Epithelial cell of proximal tubule (primary cell): ENCODE measurements at places on chromosomes 5 and 9.
A peak's percentile ranks its signal among the peaks of the same experiment; 100 is the strongest.

- no peak for DNase-seq
These were observed 172.0 kb downstream of the NNT start for GRCh38 chr5:43774881-43775399.

DNA sequence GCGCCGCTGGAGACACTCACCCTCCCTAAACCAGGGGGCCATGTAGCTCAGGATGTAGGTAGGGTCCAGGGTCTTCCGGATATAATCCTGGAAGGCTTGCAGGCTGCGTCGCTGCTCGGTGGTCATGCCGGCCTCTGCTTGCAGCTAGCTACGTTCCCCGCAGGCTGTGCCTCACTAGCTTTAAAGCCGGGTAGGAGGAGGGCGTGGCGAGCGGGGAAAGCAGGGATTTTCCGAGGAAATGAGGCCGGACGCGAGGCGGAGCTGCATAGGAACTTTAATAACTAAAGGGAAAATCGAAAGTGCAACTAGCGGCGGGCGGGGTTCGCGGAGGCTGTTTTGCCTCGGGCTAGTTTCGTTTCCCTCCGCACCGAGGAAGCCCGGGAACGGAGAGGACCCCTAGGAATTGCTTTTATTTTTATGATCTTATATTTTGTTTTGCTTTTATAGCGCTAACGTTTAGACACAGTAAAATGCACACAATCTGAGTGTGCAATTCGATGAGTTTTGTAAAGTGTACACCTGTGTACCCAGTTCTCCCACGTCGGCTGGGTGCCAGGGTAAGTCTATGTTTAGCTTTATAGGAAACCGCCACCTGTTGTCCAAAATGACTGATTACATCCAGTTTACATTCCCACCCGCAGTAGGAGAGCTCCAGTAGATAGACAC is at the start of gene RIGI:
TSS of gene RIGI (minus strand) at position 156 of the 666 bp plus-strand sequence. CDS start at position 126, 30 bp downstream.
- DNase-seq = peak; percentile 71

GRCh38 chr9:25636026-25636425 is 42.2 kb downstream of the TUSC1 start:
- DNase-seq = no peak

GRCh38 chr9:18194316-18194715 is 279.6 kb upstream of the ADAMTSL1 start:
- no peak for DNase-seq
